ENCODE measurements at places on chromosomes 4 and X.

- DNase-seq, result no peak
Measured at GRCh38 chr4:16897991-16898827, at the start of gene LDB2. TSS of gene LDB2 (minus strand) at chr4:16898645.

DNA sequence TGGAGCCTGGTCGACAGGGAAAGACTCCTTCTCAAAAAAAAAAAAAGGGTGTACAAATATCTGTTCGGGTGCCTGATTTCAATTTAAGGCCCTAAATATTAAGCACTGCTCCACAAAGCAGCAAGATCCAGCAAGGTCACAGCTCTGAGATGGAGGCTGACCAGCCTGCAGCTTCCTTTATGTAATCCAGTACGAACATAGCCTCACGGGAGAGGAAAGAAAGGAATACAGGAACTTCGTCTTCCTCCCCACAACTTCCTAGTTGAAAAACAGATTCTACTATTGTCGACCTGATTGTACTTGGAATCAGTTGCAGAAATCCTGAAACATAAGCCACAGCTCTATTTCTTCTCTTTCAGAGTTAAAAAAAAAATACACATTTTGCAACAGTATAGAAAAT, 53.5 kb upstream of the TBC1D9 start:
- DNase-seq, result no peak

- DNase-seq, result no peak
Measured at GRCh38 chrX:110568441-110568840, 209.8 kb downstream of the RTL9 start.

DNA sequence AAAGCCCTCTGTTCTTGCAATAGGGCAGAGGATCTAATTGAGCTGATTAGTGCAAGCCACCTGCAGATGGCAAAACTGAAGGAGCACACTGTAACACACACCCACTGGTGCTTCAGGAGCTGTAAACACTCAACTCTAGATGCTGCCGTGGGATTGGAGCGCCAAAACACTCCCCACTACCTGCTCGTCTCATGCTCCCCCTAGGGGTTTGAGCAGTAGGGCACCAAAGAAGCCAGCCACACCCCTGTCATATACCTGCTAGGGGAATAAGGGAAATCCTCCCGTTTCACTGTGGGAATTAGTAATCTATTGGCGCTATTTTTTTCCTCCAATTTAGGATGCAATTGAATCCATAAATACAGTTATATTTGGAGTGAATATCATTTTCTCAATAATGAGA, 360.2 kb downstream of the GLUD2 start:
- DNase-seq, result no peak

- no peak for DNase-seq
Measured at GRCh38 chr4:15398001-15398400, 29.8 kb upstream of the C1QTNF7 start.

DNA sequence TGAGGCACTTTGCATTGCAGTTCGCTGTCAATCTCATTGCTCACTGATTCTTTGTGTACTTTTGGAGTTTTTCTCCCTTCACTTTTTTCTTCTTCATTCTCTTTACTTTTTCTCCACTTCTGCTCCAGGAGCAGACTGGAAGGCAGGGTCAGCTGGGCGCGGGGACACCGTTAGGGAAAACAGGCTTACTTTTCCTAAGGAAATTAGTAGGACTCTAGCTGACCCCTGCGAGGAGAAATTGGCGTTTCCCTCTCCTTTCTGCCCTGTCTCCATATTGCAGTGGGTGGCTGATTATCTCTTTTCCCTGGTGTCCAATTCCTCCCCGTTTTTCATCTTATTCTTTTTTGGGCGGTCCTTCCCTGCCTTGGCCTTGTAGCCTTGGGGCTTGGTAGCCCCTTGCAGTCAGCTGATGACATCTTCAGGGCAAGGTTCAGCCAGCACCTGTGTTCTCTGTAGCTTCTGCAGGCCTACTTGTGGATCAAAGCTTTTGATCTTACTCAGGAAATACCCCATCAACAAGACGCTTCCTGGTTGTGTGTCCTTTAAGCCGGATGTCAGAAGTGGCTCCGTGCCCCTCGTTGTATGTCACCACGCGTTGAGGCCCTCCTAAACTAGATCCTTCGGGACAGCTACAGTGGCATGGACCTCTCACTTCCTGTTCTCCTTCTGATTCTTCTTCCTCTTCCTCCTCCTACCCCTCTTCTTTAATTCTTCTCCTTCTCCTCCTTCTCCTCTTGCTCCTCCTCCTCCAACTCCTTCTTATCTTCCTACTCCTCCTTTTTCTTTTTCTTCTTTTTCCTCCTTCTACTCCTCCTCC, 36.1 kb downstream of the NBDY start:
- DNase-seq, result no peak

- DNase-seq, result no peak
Measured at GRCh38 chr4:102311912-102312311, 33.4 kb downstream of the SLC39A8 start.

All from NCI-H2171 (cell line).